ENCODE measurements at places on chromosomes 5 and 9.

DNA sequence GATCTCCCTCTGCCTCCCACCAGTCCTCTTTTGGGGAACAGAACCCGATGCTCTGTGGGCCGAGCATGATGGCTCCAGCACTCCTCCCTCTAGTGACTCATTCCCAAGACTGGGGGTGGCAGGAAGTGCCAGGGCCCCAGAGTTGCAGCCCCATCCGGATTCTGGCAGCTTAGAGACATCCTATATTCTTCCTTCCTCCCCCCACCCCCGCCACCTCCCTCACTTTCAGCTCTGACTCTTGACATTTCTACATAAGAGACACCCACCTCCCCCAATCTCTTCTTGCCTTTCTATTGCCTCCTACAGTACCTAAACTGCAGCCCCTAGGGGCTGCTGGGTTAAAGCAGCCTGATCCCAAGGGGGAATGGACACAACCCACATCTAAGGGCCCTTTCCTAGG is 47.1 kb upstream of the MATR3 start:
- peak; percentile 75 for DNase-seq

GRCh38 chr5:170411100-170411499 is 21.9 kb upstream of the KCNMB1 start:
- no peak for DNase-seq

DNA sequence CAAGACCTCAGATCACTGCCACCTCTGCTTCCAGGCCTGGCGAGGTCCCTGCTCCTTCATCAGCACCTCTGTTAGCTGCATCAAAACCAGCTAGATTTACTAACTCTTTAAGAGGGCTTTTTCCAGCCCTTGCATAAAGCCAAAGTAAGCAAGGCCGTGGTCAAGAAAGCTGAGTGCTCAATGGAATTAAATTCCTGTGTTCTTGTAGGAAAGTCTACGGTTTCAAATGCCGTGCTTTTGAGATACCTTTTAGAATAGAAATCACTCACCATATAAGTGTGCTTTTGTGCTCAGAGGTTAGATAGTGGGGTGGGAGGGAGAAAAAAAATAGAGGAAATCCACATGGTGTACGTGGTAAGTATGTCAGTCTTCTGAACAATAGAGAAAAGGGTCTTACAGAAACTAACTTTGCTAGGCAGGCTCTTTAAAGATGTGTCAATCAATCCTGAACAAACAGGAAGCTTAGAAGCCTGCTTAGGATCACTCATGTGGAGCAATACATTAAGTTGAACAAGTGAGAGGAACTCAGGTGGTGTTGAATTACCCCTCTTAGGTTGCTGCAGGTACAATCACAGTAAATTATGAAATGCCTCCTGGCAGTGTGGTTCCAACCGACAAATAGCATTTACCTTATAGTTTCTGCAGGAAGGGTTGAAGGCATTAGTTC is 79.7 kb downstream of the SEMA6A start:
- DNase-seq = no peak

- DNase-seq = peak; percentile 28
Observed at GRCh38 chr9:137354153-137354844, 52.2 kb upstream of the NRARP start.

DNA sequence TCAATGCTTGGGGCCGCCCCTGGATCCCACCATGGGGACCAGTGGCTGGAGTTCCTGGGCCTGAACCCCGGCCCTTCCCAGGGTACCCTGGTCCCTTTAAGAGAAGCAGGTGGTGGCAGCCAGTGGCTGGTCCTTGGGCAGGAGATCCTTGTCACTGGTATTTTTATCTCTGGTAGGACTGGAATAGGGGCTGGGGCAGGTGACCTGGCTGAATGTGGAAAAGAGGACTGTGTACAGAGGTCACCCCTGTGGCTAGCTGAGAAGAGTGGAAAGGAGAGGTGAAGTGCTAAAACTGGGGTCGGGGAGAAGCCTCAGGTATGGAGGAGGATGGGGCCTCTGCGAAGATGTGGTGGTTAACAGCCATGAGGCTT is 7.0 kb downstream of the CRAT start:
- no peak for DNase-seq

GRCh38 chr9:91775011-91775707 is 174.9 kb downstream of the ROR2 start:
- peak; percentile 87 for DNase-seq

GRCh38 chr5:134188092-134188491 is 11.3 kb upstream of the SKP1 start:
- DNase-seq = no peak

- DNase-seq = no peak
Observed at GRCh38 chr5:82403026-82403425, 124.9 kb upstream of the RPS23 start.

- DNase-seq = no peak
Observed at GRCh38 chr5:58115811-58116210, 344.1 kb downstream of the PLK2 start.

DNA sequence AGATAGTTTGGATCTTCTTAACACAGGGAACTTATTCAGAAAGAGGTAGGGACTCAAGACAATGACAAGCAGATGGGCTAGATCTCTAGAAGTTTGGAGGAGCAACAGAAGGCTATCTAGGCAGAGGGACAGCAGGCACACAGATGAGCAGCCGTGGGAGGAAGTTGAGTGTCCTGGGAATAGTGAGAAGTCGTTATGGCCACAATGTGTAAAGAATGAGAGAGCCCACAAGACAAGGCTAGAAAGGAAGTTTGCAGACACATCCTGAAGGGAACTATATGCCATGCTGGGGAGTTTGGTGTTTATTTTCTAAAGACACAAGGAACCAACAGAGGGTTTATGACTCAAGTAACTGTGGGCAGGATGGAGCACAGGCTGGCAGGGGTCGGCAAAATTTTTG is 160.6 kb downstream of the PALM2AKAP2 start:
- DNase-seq = no peak

- DNase-seq = no peak
Observed at GRCh38 chr5:73816656-73817420, 190.8 kb downstream of the ARHGEF28 start.

DNA sequence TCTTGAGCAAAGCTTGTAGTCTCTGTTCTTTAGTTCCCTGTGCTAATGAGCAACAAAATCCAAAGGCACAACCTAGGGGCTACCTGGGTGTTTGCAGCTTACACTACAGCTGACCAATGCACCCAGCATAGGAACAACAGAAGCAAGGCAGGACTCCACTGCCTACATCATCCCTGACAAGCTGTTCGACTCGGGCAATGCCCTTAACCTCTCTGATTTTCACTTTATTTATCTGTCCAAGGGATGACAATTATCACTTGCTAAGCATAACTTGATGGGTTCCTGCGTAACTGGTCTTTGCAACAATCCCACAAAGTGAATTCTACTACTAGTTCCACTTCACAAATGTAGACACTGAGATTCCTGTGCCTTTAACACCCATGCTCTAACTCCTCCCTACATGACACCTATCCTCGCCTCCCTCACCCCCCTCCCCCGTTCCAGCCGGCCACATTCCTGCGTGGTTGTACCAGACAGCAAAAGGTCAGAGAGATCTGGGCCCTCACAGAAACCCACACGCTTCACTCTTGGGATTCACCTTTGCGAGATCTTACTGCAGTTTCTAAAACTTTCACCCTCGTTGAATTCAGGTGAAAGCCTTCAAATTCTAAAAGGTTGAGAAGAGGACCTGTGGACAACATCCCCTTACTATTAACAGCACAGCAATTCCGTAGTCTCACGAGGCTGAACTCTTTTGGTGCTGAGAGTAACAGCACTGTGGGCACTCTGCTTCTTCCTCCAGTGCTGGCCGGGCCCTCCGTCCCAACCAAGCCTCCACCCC is 995 bp downstream of the IPPK start:
- peak; percentile 64 for DNase-seq

DNA sequence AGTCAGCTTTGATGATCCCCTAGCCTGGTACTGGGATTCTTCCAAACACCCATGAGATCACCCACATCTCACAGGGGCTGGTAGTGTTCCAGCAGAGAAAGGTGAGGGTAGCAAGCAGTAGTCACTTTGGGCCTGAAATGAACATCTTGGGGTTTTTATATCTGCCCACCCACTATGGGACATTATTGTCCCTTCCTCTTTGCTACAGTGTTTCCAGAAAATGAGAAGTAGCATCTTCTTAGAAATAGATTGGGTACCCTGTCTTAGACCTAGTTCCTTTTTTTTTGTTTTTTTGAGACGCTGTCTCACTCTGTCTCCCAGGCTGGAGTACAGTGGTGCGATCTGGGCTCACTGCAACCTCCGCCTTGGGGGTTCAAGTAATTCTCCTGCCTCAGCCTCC is 249.2 kb upstream of the ANKRD55 start:
- DNase-seq = no peak

DNA sequence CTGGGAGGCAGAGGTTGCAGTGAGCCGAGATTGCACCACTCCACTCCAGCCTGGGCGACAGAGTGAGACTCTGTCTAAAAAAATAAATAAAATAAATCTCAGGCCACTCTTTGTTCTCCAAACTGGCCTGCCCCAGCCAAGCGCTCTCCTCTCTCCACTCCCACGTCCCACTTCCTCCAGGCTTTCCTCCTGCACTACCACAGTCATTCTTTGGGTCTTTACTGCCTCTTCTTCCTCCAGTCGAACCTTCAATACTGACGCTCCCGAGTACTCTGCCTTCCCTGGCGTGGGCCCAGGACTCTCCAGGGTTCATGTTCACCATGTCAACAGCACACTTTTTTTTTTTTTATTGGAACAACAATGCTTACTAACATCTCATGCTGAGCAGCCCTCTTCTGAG is 23.9 kb downstream of the RNF130 start:
- no peak for DNase-seq

GRCh38 chr5:36073595-36074216 is 7.0 kb upstream of the UGT3A2 start:
- DNase-seq = no peak

DNA sequence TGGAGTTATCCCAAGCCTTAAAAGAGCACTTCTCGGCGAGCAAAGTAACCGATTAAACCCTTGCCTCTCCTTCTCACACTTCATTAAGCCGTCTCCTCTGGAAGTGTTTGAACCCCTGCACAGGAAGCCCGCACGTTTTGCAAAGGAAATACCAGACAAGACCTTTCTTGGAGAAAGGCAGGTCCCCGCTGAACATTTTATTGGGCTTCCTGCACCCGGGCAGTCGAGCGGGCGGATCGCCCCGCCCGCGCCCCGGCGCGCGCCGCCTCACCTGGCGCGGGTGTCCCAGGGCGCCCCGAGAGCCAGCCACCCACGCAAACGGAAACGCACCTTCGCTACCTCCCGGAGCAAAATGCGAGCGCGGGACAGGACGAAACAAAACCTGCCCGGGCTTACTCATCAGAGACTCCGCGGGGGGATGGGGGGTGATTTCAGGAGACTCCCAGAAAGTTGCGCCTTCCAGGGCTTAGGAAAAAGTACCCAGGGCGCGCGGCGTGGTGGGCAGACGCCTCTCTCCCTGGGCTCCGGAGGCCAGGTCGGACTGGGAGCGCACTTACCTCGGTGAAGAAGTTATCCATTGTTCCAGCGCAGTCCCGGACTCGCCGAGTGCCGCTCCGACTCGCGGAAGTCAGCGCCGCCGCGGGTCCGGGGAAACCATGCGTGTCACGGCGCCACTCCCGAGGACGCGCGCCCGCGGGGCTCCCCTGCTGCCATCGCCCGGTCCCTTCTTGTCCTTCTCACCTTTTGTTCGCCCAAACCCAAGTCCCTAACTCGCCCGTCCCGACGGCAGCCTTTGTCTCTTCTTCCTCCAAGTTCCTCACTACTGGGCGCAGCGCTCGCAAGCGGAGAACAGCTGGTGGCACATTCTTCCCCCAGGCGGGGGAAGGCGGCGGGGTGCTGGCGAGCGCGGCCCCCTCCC is 598 bp downstream of the MYO10 start:
- peak; percentile 63 for DNase-seq

GRCh38 chr9:107989544-107989943 is 500.0 kb upstream of the KLF4 start:
- no peak for DNase-seq

Data from activated CD8-positive, alpha-beta memory T cell treated with anti-CD3 and anti-CD28 coated beads, Interleukin-2, amount 50 U/mL, for 48 hours (primary cell).